Stimulated activated CD8-positive, alpha-beta memory T cell treated with anti-CD3 and anti-CD28 coated beads, Interleukin-2, amount 100 ng/mL, for 48 hours (primary cell): ENCODE measurements at places on chromosomes 1 and 21.

DNA sequence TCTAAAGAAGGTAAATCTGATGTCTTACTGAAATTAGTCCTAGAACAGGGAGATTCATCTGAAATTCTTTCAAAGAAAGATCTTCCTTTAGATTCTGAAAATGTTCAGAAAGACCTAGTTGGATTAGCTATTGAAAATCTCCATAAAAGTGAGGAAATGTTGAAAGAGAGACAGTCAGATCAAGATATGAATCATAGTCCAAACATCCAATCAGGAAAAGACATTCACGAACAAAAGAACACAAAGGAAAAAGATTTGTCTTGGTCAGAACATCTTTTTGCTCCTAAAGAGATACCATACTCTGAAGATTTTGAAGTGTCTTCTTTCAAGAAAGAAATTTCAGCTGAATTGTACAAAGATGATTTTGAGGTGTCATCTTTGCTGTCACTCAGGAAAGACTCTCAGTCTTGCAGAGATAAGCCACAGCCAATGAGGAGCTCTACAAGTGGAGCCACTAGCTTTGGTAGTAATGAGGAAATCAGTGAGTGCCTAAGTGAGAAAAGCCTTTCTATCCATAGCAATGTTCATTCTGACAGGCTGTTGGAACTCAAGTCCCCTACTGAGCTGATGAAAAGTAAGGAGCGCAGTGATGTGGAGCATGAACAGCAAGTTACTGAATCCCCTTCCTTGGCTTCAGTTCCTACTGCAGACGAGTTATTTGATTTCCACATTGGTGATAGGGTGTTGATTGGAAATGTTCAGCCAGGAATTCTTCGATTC is 61.6 kb upstream of the QSOX1 start:
- no peak for DNase-seq

DNA sequence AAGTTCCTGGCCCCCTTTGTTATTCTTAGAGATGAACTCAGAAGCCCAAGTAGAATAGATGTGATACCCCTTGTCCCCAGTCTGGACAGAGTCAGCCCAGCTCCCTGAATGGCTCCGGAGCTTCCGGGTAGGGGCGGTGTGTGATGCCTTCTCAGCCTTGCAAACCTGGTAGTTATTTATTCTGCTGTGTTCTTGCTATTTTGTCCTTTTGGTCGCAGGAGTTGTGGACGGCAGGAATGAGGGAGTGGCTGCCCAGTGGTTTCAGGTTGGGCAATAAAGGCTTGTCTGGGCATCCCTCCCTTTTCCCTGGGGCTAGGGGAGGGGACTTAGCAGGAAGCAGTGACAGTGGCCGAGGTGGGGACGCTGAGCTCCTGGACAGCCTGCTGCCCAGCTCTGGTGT is 2.8 kb downstream of the PTPRU start:
- no peak for DNase-seq

DNA sequence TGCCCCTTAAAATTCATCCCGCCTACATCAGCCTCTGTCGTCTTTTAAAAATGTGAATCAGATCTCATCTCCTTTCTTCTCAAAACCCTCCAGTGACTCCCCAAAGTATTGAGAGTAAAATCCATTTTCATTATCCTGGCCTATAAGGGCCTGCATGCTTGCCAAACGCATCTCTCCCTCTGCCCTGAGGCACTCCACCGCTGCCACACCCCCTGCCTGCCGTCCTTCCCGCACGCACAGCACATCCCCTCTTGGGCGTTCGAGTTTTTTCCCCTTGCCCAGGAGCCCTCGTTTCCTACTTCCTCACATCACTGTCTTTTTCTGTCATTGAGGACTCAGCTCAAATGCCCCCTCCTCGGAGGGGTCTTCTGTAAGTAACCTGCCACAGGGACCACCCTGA is 53.3 kb upstream of the MTR start:
- no peak for DNase-seq

GRCh38 chr1:218330043-218330623 is 15.0 kb upstream of the TGFB2 start:
- no peak for DNase-seq

GRCh38 chr1:89545264-89546038 is 20.8 kb downstream of the LRRC8B start:
- no peak for DNase-seq

GRCh38 chr1:22431965-22432364 is 19.7 kb upstream of the ZBTB40 start:
- no peak for DNase-seq

DNA sequence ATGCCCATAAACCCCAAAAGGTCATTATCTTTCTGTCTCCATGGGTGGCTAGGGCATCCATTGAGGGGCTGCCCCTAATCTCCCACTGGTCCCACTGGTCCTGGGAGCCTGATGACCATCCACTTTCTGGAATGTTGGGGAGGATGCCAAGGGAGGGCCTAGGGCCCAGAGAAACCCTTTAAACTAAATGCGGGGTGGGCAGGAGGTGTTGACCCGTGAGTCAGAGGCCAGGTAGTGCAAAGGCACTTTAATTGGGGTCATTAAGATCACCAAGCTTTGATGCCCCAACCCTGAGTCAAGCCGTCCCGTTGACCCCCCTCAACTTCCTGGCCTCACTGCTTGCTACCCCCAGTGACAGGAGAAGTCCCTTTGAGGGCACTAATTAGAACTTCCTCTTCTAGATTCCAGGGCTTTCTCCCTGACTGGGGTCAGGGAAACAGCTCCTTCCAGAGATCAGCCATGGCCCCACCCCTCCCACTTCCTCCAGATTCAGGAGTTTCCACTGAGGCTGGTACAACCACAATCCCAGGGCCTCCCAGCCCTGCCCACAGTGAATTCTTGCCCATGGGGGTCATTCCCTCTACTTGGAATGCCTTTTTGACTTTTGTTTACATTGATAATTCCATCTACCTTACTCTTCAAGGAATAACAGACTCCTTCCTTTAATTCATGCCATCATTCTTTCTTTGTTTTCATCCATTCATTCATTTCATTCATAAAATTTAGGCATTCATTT is 15.5 kb upstream of the SERINC2 start:
- DNase-seq: no peak

GRCh38 chr1:8256321-8256720 is 61.6 kb upstream of the SLC45A1 start:
- DNase-seq: no peak

- DNase-seq: no peak
Observed at GRCh38 chr1:8782001-8782620, 35.3 kb downstream of the RERE start.

DNA sequence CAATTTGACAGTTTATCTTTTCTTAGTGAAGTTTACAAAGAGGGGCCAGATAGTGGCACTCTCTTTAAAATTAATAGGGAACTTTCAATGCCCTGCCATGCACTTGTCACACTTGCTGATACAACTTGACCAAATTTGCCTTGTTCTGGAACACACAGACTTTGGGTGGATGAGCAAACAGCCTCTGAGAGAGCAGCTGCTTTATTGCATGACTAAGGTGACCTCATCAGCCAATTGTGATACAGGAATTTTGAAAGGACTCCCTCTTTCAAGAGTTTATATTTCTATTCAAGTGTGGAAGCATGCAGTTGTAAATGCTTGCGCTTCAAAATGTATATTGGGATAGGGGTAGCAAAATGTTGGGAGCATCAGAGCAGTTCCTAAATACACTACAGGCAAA is 2.1 kb upstream of the RGS1 start:
- no peak for DNase-seq

GRCh38 chr1:152225678-152226077 is 1.7 kb upstream of the HRNR start:
- DNase-seq: no peak

DNA sequence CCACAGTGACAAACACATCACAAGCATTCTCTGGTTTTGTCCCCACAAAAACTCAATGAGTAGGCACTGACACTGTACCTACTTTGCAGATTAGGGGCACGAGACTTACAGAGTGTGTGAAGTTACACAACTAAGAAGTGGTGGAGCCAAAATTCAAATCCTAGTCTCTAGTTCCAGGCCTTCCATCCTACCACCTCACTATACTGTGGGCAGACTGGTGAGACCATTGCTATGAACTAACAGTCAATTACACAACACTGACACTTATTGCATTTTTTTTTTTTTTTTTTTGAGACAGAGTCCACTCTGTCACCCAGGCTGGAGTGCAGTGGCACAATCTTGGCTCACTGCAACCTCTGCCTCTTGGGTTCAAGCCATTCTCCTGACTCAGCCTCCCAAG is 71.4 kb downstream of the KCNN3 start:
- no peak for DNase-seq

- no peak for DNase-seq
Observed at GRCh38 chr1:36286802-36287201, 19.4 kb upstream of the SH3D21 start.

GRCh38 chr1:185050823-185051451 is 5.6 kb downstream of the RNF2 start:
- no peak for DNase-seq

DNA sequence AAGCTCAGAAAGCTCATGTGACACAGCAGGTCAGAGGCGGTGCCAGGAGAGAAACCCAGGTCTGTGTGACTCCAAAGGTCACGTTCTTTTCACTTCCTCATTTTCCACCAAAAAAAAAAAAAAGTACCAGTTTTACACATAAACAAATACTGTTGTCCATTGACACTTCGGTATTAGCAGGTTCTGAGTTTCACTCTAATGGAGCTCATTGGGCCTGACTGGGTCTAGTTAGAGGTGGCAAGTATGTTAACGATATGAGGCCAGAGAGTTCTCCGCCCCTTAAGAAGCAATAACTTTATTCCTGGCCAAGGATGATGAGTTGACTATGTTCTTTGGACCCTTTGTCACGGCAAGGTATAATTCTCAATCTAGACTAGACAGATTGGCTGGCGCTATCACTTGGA is 30.0 kb upstream of the SDE2 start:
- no peak for DNase-seq

- DNase-seq: no peak
Observed at GRCh38 chr1:9465640-9466039, 73.6 kb upstream of the SLC25A33 start.

DNA sequence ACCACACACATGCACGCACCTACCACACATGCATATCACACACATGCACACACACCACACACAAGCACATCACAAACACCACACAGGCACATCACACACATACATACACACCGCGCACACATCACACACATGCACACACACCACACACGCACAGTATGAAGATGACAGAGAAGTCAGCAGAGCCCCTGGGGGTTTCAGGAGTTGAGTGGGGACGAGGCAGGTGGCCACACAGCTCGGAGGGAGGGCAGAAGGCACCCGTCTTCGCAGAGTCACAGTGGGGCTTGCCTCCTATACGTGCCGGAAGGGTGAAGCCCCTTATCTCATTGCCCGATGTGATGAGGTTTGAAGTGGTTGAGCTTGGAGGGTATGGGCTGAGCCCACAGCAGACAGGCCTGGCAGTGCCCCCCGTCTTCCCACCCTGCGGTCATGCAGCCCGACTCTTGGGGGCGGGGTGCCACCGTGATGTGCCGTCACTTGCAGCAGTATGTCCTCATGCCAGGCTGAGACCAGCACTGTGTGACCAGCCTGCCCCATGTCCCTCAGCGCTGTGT is 9.9 kb downstream of the PDE9A start:
- DNase-seq: no peak

GRCh38 chr1:167169642-167170041 is 51.0 kb upstream of the POU2F1 start:
- DNase-seq: no peak

GRCh38 chr1:244796719-244797406 is 38.6 kb upstream of the COX20 start:
- DNase-seq: peak; percentile 3

DNA sequence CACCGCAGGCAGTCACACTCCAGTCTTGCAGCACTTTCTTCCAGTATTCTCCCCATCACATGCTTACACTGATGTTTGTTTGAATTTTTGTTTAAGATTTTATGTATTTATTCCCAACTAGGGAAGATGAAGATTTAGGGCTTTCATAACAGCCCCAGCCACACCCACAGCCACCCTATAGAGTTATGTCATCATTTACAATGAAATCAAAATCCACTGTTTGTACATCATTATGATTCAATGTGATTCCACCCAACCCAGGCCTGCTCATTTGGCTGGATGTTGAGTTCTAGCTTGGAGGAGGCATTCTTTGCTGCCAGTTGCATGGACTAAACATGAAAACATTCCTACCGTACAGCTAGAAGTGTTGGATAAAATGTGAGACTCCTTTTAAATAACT is 35.8 kb downstream of the RIPK4 start:
- no peak for DNase-seq

DNA sequence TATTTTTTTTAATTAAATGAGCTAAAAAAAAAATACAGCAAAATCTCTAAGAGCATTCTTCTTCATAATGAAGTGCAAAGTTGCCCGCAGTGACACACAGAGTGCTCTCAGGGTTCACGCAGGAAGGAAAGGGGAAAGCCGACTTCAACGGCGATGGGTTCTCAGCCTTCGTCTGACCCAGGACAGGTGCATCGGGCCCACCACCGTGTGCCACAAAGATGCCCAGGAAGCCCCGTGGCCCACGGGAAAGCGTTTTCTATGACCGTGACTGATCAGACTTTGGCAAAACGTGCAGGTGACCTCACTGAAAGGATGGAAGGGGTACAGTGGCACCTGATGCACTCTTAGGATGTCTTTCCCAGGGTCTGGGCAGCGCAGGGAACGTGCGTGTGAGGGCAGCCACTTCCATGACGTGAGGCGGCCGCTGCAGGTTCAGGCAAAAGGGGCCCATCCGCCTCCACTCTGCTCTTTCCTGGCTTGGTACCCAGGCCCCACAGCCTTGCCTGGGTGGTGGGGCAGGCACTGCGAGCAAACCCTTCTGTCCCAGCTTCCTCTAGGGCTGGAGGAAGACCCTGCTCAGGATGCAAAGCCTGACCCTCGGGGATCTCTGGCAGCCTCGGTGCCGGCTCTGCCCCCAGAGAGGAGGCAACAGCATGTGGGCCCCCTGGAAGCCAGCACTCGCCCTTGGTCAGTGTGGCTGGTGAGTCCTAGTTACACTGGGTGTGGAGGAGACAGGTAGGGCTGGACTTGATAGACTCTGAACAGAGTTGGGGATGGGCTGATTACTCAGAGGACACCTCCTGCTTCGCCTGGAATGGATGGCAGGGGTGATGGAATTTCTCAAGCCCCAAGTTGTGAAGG is 8.3 kb downstream of the LRRC47 start:
- DNase-seq: no peak

DNA sequence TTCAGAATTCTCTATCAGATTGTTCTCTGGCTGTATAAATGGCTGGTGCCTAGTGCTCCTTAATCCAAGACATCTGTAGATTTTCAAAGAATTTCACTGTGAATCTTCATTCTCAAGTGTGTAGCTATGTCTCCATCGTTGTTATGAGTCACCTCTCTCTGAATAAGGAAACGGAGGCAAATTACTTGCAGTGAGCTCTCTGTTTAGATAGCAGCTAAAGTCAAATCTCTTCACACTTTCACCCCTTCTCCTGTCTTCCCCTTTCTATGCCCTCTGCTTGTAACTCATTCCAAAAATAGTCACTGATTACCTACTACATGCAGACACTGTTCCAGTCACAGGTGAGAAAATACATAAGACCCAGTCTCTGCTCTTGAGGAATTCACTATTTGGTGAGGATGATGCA is 39.7 kb downstream of the CHML start:
- DNase-seq: no peak

- no peak for DNase-seq
Observed at GRCh38 chr1:223009406-223009805, 133.6 kb downstream of the TLR5 start.

GRCh38 chr1:25049190-25049589 is 119.1 kb upstream of the RUNX3 start:
- DNase-seq: no peak
